ENCODE measurements at places on chromosomes 1 and 21. TPM values are rescaled to one million over a fixed set of nuclear protein-coding genes. Genes with fewer than 3 reads are reported as not detected.

- H3K4me3 ChIP-seq, result no peak overlapping the region
- no peaks in the 10 kb centered on the region for H3K27me3 ChIP-seq
- H3K36me3 ChIP-seq, result no peaks in the 10 kb centered on the region
- no peak for DNase-seq
These were observed 60.0 kb upstream of the ATP5PO start for GRCh38 chr21:33975548-33976081.

- no peaks in the 10 kb centered on the region for H3K4me1 ChIP-seq
- no peak overlapping the region for H3K4me3 ChIP-seq
- H3K27me3 ChIP-seq, result no peaks in the 10 kb centered on the region
- H3K27ac ChIP-seq, result no peak overlapping the region
These were observed 440.1 kb upstream of the PTBP2 start for GRCh38 chr1:96281491-96281890.

DNA sequence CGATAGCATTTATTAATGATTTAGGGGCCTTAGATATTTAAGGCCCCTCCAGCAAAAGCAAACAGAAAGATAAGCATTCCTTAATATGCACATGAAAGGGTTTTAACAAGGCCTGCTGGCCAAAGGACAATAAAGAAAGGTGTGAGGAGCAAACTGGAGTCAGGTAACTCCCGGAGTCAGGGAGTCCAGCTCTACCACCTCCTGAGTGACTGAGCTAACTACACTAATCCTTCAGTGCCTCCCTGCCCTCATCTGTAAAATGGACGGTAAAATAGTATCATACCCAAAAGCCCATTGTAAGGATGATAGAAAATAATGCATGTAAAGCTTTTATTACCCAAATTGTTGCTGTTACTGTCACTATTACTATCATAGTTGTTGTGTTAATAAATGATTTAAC lies 161.7 kb downstream of the SIPA1L2 start:
- H3K4me1 ChIP-seq, result no peaks in the 10 kb centered on the region
- H3K27ac ChIP-seq, result no peak overlapping the region
- DNase-seq, result no peak
- no peak overlapping the region for H3K4me3 ChIP-seq
- no peaks in the 10 kb centered on the region for H3K36me3 ChIP-seq

DNA sequence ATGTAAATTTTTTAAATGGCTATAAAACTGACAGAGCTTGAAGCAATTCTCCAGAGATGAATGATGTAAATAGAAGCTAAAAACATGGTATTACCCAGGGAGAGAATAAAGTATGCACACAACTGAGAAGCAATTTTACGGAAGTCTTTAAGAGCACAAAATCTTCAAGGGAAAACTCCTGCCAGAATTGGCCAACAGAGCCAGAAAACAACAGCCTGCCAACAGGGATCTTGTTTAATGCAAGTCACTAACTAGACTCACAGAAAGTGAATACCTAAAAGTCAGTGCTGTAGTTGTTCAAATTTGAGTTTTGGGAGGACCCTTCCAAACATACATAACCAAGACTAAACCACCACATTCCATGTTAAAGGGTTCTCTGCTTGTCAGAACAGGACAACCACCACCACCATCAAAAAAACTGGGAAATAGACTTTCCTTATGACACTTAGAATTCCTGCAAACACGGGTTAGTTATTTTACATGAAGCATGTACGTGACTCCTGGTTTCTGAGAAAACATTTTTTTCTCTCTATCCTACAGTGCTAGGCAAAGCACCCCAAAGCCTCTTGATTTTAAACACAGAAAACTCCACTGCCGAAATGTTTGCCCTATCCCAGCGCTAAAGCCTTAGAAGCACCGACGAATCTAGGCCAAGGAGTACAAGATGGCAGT lies 1.6 kb downstream of the EPS15 start:
- no peaks in the 10 kb centered on the region for H3K27me3 ChIP-seq
- peak overlapping the region; percentile 60 for H3K27ac ChIP-seq
- no peaks in the 10 kb centered on the region for H3K36me3 ChIP-seq
- peak overlapping the region; percentile 89 for H3K4me3 ChIP-seq
- no peak for DNase-seq

DNA sequence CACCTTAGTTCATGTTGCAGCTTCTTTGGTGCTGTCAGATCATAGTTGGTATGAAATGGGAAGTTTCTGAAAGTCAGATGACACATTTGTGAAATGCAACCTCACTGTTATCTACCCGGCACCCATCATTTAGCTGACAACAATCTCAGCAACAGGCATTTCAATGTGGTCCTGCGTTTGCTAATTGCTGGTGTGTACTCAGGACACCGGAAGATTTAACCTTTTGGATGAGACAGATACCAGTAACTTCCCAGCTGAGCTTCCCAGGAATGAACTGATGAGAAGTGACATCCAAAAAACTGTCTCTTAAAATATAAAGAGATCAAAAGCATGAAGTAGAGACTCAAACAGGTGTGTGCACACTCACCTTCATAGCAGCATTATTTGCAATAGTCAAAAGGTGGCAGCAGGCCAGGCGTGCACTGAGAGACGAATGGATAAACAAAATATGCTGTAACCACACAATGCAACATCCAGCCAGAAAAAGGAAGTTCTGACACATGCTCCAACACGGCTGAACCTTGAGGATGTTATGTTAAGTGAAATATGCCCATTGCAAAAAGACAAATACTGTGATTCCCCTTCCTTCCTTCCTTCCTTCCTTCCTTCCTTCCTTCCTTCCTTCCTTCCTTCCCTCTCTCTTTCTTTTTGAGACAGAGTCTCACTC lies 7.9 kb upstream of the CLDN14 start:
- no peak overlapping the region for H3K4me3 ChIP-seq
- H3K4me1 ChIP-seq, result no peaks in the 10 kb centered on the region
- no peak for DNase-seq
- H3K36me3 ChIP-seq, result no peaks in the 10 kb centered on the region

The OR2T2 gene
- total RNA-seq, result not detected

The DNASE2B gene
- total RNA-seq, result not detected

The GPR153 gene
- 17.0 TPM for total RNA-seq

The TSSK3 gene
- 1.7 TPM for total RNA-seq

Data from aorta (tissue), 5 donors.